NCI-H1694 (cell line): ENCODE measurements at places on chromosomes 3 and 15.
A peak's percentile ranks its signal among the peaks of the same experiment; 100 is the strongest.

DNA sequence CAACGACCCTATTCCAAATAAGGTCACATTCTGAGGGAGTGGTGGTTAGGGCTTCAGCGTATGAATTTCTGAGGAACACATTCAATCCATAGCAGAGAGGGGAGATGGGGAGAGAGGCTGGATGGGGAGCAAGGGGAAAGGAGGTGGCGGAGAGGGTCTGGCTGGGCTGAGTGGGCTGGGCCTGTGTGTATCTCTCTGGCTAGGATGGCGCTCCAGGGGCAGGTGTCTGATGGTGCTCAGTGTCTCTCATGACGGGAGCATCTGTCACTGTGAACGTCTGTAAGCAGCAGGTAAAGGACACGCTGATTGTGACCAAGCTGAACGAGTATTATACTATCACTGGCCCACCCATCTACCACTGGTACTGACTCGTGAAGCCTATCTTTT is 159.6 kb downstream of the XXYLT1 start:
- DNase-seq = no peak

- DNase-seq = no peak
These were observed 74.1 kb downstream of the SCN5A start for GRCh38 chr3:38575279-38575843.

GRCh38 chr3:187918081-187918644 is 172.9 kb upstream of the BCL6 start:
- no peak for DNase-seq

GRCh38 chr3:140384028-140384771 is 293.7 kb upstream of the TRIM42 start:
- DNase-seq = no peak

- DNase-seq = no peak
These were observed 3.6 kb downstream of the ACTC1 start for GRCh38 chr15:34791701-34792100.

GRCh38 chr3:58041182-58041825 is 33.1 kb downstream of the FLNB start:
- no peak for DNase-seq

- no peak for DNase-seq
These were observed 10.7 kb upstream of the VPS8 start for GRCh38 chr3:184801241-184801785.

- no peak for DNase-seq
These were observed 36.4 kb downstream of the RIOX2 start for GRCh38 chr3:97935842-97936241.

GRCh38 chr3:171981271-171981605 is 58.1 kb upstream of the FNDC3B start:
- DNase-seq = no peak

DNA sequence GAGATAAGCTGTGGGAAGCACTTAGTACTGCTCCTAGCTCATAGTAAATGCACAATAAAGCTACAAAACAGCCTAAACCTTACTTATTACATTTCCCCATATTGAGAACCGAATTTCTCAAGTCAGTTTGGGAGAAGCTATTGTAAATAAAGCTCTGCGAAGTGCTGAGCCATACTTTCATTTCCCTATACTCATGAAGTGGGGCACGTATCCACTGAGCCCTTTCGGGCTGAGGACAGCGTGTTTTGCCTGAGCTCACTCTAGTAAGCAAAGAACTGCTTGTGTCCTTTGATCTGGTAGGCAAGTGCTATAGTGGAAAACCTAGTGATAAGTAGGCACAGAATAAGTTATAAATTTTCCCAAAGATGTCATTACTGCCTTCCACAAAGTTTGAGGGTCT is 165.0 kb downstream of the RSL24D1 start:
- DNase-seq = no peak

DNA sequence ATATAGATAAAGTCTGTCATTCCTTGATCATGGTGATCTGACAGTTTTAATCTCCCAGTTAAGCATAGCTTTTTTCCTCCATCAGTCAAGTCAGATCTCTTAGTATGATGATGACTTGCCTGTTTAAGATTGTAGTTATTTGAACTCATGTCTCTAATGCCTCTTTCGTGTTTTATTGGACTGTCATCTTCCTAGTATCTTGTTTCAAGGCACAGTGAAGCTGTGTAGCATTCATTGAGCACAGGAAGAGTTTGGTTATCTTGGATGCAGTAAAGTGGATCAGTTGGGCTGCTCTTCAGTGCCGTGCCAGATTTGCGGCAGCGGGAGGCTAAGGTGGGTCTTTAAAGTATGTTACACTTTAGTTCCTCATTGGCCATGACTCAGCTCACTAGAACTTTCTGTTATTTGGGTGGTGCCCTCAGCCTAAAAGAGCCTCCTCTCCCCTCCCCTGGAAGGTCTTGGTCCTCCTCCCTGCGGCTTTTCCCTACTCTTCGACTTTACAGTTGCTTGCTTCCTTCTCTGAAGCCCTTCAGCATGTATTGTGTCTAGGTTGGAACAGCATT is 45.7 kb upstream of the SKOR1 start:
- no peak for DNase-seq

GRCh38 chr3:105904678-105905284 is 36.0 kb upstream of the CBLB start:
- no peak for DNase-seq

- DNase-seq = no peak
These were observed 47.6 kb downstream of the RAP2B start for GRCh38 chr3:153209596-153209995.

GRCh38 chr3:45980229-45980813 is 15.3 kb downstream of the FYCO1 start:
- no peak for DNase-seq

- DNase-seq = no peak
These were observed 65.3 kb upstream of the SNRK start for GRCh38 chr3:43221076-43221475.

- no peak for DNase-seq
These were observed 204.4 kb upstream of the RASGRP1 start for GRCh38 chr15:38768970-38769369.

DNA sequence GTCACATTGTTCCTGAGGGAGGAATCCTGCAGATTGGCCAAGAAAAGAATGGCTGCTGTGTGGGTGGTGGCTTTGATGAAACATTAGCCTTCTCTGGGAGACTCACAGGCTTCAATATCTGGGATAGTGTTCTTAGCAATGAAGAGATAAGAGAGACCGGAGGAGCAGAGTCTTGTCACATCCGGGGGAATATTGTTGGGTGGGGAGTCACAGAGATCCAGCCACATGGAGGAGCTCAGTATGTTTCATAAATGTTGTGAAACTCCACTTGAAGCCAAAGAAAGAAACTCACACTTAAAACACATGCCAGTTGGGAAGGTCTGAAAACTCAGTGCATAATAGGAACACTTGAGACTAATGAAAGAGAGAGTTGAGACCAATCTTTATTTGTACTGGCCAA is 6.1 kb downstream of the PTX3 start:
- DNase-seq = no peak

DNA sequence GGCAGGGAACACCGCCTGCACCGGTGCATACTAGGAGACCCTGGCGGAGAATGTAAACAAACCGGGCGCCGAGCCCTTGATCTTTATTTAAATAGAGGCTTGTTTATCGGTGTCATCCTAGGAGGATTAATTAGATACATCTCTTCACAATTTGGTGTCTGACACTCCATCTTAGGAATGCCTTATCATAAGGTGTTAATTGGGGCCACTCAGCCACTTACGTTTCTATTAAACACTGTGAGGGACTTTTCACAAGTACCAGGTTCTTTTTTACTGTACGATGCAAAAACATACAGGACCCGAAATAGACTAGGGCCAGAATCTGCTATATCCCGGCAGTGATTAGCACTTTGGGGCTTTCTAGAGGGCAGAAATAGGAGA is 8.0 kb downstream of the EOMES start:
- no peak for DNase-seq

- DNase-seq = no peak
These were observed at the start of gene SLC30A4 for GRCh38 chr15:45522328-45523165. TSS of gene SLC30A4 (minus strand) at chr15:45522755. CDS start at chr15:45522354, 401 bp downstream.

GRCh38 chr3:73435055-73435454 is 189.7 kb downstream of the PDZRN3 start:
- DNase-seq = no peak

DNA sequence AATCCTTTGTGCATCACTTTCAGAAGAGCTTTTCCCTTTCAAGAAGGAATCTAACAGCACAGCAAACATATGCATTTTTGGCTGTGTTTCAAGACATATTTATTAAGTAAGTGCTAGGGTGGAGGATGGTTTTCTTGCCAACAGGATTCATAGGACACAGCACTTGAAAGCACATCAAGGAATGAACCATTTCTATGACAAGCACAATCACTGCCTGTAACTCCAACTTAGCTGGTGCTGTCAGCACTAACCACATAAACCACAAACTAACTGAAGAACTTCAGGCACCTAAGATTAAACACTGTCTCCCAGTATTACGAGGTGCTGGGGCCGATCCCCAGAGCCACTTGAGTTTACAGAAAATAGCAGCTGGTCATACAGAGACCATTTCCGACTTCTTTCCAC is 35.4 kb upstream of the SPRED1 start:
- DNase-seq = no peak

DNA sequence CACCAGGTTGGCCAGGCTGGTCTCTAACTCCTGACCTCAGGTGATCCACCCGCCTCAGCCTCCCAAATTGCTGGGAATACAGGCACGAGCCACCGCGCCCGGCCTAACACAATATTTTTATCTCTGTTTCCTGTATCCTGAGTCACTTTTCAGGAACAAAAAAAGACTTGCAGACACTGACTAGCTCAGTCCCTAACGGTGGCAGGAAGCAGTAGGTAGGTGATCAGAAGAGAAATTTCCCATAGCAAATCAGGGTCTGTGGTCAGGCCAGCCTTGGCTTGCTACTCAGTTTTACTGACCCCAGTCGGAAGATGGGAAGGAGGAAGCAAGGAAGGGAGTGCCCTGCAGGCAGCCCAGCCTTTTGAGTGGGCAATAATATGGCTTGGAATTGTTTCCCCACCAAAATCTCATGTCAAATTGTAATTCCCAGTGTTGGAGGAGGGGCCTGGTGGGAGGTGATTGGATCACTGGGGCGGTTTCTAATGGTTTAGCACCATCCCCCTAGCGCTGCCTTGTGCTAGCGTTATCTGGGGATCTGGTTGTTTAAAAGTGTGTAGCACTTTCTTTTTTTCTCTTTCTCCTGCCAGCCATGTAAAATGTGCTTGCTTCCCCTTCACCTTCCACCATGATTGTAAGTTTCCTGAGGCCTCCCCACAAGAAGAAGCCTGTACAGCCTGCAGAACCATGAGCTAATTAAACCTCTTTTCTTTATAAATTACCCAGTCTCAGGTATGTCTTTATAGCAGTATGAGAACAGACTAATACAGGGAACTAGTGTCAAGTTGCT is 19.5 kb upstream of the CDCP1 start:
- DNase-seq = no peak

DNA sequence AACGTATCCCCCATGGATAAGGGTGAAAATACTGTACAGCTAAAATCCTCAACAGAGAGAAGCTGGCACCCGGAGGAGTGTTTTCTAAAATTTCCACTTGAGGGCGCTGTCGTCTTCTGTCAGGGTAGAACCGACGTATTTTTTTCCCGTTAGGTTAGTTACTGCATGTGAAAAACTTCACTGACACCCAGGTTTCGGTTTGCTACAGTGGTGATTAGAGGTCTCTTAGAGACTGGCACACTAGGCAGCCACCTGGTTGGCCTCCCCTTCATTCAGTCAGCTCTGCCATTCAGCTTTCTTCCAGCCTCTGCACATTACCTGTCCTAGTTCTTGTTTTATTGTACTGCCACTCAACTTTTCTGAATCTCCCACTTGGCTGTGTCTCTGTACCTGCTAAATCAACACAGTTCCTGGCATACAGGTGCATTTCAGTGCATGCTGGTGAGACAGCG is 18.4 kb downstream of the CCK start:
- peak; percentile 22 for DNase-seq

- DNase-seq = no peak
These were observed 195.3 kb downstream of the ABHD5 start for GRCh38 chr3:43885908-43886618.

GRCh38 chr3:170360466-170360865 is 3.0 kb downstream of the SKIL start:
- no peak for DNase-seq
